Fibroblast of upper back skin (primary cell): ENCODE measurements at places on chromosomes 2 and 18.

DNA sequence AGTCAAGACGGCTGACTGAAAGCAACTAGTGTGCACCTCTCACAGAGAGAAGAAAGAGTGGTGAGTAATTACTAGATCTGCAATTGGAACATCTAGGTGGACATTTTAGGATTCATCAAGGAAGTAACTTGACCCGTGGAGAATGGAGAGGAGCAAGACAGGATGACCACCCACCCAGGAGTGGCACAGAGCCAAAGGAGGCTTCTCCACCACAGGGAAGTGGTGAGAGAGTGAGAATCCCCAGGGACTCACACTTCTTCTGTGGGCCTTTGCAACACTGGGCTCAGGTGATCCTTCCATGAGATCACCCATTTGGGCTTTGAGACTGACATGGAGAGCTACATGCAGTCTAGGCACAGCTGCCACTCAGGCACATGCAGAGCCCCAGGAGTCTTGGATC, 132.8 kb upstream of the GALNT5 start:
- DNase-seq, result no peak

DNA sequence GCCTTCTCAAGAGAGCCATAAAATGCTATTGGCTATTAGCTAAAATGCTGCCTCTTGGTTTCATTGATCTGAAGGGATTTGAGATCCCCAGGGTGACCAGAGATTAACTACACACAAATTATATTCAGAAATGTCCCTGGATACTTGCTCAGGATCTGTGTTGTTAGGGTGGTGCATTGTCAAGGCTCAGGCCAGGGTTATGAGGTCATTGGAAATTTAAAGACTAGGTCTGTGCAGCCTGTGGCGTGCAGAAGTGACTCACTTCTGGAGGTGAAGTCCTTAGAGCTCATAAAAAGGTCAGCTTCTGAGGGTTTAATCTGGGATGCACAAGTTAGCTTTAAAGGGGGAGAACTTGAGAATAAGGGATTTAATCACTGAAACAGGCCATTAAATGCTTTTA, 23.5 kb downstream of the LRRTM1 start:
- DNase-seq, result no peak

DNA sequence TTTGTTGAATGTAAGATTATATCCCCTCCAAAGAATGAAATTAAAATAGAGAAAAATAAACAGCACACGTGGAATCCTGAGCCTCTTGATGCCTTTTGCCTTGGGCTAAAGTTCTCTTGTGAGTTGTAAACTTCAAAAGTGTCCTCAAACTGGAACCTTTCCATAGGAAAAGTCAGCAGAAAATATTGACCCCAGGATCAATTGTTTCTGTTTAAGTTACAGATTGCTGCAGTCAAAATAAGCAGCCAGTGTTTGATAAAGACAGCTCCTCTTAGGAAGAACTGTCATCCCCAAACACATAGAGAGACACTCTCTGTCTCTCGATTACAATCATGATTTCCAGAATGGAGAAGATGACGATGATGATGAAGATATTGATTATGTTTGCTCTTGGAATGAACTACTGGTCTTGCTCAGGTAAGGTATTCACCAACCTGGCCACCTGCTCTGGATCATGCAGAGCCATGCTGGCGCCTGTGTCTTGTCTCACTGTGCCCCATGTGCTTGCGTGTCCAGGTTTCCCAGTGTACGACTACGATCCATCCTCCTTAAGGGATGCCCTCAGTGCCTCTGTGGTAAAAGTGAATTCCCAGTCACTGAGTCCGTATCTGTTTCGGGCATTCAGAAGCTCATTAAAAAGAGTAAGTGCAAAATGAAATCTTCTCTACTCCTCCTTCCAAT, at the start of gene SPP2:
SPP2 (plus strand) TSS at position 248 of the 681 bp plus-strand sequence; CDS start at position 333, 85 bp downstream.
- no peak for DNase-seq

DNA sequence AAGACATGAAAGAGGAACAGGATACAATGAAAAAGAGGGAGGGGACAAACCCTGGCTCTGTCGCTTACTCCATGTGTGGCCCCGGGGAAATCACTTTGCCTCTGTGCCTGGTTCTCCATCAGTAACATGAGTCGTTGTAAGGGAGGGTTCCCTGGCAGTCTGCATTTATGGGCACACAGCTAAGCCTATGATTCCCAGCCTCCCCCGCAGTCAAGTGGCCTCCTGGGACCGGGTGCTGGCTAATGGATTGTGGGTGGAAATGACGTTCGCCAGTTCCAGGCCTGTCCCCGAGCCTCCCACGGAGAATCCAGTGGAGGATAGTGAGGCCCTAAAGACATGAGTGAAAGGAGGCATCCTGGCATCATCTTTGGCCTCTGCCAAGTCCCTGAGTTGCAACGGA, 42.7 kb downstream of the SFXN5 start:
- DNase-seq, result no peak

- DNase-seq, result peak; percentile 86
Observed at GRCh38 chr2:236541008-236541562, 28.5 kb upstream of the ACKR3 start.

GRCh38 chr2:66457545-66457944, 22.6 kb downstream of the MEIS1 start:
- no peak for DNase-seq

GRCh38 chr2:60438131-60438530, 115.3 kb downstream of the BCL11A start:
- DNase-seq, result no peak

DNA sequence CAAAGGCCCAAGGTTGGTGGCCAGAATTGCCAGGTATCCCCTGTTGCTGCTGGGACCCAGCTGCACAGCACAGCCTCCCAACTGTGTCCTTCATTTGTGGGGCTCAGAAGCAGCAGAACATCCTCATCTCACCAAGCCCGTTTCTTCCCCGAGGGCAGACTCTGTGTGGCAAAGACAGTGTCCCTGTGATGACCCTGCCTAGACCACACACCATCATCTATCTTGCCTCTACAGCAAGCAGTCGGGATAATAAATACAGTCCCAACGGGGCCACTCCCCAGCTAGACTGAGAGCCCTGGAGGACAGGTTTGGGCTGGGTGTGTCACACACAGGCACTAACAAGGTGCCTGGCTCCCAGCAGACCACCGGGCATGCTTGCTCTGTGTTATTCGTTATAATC, 93.4 kb downstream of the PTGR3 start:
- no peak for DNase-seq

GRCh38 chr2:74448771-74449170, 6.1 kb upstream of the INO80B start:
- no peak for DNase-seq

DNA sequence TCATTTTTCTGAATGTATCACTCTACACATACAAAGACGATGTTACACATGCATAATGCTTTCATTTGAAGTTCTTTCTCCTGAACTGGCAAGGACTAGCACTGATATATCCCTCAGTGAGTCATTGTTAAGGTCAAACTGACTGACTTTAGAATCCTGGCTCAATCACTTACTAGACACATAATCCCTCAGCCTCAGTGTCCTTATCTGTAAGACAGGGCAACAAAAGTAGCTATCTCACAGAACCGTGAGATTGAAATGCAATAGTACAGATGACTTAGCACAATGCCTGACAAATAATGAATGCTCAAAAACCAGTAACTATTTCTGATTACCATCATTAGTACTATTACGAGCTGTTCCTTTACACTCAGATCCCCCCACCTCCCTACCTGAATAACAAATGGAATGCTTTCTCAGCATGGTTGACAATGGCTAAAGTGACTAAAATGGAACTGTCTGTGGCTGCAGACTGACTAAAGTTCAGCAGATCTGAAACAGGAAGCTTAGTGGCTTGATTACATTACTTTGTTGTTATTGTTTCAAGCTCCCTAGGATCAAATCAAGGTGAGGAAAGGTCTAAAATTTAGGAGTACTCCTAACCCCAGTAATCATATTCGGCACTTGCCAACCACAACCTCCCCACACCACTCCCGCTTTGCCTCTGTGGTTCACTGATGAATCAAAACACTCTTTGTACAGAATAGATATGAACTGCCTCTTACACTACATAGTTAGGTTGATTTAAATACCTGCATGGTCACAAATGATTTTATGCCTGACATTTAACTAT, 35.8 kb upstream of the CACNB4 start:
- peak; percentile 13 for DNase-seq

DNA sequence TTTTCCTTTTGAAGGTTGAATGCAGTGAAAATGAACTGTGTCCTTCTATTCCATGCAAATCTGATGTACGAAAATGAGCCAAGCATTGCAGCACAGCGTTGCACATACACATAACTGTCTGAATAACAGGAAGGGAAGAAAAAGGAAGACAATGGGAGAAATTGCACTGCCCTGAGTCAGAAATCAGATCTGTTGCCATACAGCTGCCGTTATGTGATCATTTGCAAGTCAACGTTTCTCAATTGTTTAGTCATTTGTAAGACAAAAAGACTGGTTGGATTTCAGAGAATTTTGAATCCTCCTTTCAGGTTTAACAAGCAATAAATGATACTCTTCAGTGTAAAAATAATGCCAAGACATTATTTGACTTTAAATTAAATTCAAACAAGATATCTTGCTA, 284.1 kb downstream of the DSEL start:
- peak; percentile 65 for DNase-seq

GRCh38 chr2:237025090-237025865, 60.4 kb upstream of the COPS8 start:
- peak; percentile 98 for DNase-seq

DNA sequence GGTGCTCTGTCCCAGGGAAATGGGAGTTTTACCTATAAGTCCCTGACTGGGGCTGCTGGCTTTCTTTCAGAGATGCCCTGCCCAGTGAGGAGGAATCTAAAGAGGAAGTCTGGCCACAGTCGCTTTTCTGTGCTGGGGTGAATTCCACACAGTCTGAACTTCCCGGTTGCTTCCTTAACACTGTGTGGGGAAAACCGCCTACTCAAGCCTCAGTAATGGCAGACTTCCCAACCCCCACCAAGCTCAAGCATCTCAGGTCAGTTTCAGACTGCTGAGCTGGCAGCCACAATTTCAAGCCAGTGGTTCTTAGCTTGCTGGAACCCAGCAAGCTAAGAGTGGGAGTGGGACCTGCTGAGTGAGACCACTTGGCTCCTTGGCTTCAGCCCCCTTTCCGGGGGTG, 54.9 kb downstream of the NUP35 start:
- DNase-seq, result peak; percentile 54

GRCh38 chr2:127302168-127302567, 8.2 kb upstream of the ERCC3 start:
- DNase-seq, result no peak

DNA sequence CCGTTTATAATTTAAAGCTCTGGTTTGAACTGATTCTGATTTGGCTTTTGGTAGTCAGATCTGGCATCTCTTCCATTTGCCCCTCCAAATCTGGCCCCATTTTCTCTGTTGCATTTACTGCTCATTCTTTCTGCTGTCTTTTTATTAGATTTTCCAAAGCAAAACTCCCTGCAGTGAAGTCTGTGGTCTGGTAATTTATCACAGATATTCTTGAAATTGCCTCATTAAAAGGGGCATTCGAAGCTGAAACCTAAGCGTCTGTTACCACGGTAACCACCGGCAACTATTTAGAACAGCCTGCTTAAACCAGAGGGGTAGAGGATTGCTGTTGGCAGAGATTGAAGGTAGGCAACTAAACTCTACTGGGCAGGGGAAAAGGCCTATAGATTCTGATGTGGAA, 111.5 kb upstream of the UPP2 start:
- peak; percentile 10 for DNase-seq
